SW 1271 (cell line): ENCODE measurements at places on chromosomes 7 and 10.

DNA sequence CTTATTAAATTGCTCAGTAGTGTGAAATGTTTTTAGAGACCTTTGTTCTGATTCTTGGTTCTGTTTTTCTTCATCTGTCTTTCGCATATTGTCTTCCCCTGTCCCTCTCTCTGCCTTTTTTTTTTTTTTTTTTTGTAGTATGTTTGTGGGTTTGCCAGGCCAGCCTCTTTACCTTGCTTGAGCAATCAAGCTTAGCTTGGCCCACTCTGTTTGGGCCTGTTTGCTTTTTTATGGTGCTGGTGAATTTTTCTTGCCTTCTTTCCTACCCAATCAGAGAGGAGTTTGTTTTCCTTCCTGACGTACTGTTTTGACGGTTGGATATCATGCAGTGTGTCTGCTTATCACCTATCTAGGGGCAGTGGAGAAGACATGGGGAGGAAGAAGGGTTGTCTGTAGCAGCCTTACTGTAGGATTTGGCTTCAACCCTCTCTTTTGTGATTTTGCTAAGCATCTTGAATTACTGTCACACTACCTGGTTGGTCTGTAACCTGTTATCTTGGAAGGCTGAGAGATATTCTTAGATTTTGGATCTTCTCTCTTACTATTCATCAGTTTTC lies 64.0 kb downstream of the BBS9 start:
- no peak for DNase-seq

DNA sequence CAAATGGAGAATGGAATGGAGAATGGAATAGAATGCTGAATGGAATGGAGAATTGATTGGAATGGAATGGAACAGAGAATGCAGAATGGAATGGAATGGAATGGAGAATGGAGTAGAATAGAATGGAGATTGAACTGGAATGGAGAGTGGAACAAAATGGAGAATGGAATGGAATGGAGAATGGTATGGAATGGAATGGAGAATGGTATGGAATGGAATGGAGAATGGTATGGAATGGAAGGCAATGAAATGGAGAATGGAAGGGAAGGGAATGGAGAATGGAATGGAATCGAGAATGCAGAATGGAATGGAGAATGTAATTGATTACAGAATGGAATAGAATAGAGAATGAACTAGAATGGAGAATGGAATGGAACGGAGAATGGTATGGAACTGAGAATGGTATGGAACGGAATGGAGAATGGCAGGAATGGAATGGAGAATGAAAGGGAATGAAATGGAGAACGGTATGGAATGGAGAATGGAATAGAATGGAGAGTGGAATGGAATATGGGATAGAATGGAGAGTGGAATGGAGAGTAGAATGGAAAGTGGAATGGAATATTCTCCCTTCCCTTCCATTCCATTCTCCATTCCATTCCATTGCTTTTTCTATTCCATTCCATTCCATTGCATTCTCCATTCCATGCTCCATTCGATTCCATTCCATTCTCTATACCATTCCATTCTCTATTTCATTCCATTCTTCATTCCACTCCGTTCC lies 88.2 kb downstream of the NSUN6 start:
- DNase-seq, result no peak

GRCh38 chr10:106864031-106864430 lies 300.5 kb downstream of the SORCS1 start:
- DNase-seq, result no peak

DNA sequence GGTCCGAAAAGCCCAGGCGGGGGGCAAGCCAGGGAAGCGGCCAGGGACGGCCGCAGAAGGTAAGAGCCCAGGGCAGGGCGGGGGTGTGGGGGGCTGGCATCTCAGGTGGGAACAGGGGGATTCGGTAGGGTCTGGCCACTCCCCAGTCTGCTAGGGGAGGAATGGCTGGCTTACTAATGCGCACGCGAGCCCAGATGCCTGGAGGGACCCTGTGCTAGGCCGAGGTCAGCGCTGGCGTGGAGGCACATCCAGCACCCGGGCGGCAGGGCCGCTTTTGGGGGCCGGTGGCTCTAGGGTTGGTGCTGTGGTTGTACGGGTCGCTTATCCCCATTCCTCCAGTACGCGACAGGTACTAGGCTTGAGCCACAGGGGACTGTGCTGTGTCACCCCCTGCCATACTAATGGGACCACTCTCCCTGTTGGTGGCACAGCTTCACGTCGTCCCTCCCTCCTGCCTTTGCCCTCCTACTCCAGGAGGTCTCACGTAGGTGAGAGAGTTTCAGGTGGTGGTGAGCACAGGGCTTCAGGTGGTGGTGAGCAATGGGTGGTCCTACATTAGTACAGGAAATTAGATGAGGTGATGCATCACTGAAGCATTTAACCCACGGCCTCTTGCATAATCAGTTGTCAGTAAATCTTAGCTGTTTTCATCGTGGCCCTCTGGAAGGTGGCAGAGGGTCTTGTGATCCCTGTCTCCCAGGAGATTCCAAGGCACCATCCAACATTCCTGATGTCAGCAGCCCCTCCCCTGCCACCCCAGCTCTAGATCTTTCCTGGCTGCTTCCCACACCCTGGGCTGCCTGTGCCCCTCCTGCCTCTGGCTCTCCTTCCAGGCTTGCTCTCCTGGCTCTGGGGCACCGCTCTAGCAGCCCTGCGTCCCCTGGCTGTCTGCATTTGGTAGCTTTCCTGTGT lies 971 bp downstream of the AEBP1 start:
- DNase-seq, result no peak

DNA sequence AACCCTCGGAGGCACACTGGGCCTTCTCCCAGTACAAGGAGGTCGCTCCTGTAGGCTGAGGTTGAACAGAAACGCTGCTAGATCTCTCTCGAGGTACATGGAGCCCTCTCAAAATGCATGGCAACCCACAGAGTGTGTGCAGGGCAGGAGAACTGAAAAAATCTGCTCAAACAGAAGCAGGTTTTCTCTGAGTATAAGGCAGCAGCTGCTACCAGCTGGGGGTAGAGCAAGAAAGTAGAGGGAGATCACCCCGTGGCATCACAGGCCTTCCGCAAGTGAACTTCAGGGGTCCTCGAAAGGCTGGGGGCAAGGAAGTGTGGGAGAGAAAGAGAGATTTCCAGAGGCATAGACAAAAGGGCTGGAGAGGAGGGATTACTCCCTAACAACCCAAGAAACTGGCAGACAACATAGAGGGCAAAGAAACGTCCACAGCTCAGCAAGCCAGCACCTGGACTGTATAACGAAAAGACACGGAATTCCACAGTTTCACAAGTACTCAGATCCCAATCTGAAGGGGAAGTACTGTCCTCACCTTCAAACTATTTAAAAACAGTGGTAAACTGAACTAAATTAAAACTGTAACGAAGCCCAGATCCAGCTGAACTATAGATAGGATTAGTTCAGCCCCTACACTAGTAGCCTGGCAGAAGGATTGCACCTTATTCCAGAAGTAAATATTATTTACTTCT lies 299.2 kb downstream of the IPMK start:
- DNase-seq, result no peak

DNA sequence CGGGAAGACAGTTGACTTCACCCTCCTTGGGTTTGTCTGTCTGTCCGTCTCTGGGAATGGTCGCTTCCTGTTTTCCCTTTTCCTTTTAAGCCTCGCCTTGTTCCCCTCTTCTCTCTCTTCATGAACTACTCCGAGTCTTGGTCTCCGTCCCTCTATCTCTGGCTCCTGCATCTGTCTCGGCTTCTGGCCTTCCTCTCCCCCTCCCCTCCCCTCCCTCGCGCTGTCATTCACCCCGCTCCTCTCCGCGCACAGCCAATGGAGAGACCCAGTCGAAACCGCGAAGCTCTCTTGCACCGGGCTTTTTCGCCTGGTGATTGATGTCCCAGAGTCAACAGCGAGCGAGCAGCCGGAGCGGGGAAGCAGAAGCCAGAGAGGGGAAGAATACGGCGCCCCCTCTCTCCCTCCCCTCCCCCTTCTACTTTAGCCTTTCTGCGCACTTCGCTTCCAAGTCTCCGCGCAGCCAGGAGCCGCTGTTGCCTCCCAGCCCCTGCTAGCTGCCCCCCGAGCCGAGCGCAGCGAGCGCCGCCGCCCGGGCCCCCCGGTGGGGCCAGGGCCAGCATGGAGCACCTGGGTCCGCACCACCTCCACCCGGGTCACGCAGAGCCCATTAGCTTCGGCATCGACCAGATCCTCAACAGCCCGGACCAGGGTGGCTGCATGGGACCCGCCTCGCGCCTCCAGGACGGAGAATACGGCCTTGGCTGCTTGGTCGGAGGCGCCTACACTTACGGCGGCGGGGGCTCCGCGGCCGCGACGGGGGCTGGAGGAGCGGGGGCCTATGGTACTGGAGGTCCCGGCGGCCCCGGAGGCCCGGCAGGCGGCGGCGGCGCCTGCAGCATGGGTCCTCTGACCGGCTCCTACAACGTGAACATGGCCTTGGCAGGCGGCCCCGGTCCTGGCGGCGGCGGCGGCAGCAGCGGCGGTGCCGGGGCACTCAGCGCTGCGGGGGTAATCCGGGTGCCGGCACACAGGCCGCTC lies at the start of gene TLX1:
Gene TLX1, plus strand, starts transcription at position 317 of the 978 bp plus-strand sequence. Its CDS starts 242 bp downstream, at position 559.
- no peak for DNase-seq

DNA sequence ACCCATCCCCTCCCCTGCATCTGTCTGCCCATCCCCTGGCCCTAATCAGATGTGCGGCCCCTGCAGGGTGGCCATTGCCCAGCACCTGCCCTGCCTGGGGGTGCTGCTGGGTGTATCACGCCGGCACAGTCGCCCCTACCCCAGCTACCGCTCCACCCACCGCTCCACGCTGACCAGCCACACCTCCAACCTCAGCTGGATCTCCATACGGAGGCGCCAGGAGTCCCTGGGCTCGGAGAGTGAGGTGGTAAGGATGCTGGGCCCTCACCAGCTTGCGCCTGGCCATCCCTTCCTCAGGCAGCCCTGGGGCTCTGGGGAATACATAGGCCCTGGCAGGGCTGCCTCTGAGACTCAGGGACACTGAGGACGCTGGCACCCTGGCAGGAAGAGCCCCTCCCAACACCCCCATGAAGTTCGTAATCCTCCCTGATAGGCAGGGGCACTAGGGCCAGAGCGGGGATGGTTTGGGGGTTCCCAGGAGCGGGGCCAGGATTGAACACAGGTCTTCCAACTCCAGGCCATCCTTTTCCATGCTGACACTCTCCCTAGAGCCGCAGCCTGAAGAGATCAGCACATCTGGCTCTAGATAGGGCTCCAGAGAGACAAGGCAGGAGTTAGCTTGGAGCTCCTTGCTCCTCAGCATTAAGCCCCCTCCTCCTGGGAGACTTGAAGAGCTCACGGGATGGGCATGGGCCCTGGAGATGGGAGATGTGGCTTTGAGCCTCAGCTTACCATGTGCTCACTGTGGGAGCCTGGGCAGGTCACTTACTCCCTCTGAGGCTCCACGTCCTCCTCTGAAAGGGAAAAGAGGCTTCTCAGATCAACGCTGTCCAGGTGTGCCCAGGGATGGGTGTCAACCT lies 5.9 kb upstream of the LDB3 start:
- DNase-seq, result no peak

DNA sequence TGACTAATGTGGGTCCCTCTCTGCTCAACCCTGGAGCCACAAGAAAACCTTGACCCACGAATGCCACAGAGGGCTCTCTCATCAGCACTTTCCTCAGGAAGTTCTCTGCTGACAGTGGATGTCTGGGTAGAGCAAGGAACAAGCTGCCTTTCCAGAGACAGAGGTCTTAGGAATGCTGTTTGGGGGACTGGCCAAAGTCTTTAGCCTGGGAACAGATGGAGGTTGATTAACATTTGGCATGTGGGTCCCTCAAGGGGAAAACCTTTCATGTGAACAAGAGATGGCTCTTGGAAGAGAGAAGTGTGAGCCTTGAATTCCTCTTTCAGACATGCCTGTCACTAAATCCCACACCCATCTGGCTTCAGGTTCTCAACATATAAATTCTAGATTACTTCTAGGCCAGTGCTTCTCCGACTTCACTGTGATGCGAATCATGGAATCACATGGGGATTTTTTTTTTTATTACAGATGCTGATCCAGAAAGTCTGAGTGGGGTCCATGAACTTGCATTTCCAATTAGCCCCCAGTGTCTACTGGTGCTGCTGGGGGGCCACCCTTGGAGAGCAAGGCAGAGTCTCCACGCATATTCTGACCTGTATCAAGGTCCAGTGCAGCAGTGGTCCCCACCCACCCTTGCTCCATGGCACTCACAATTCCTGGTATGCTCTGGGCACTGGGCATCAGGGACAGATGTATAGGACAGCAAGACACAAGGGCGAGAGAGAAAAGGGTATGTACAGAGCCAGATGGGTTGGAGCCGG lies 360.4 kb downstream of the CXCL12 start:
- no peak for DNase-seq

GRCh38 chr7:149686449-149686848 lies 86.9 kb downstream of the ZNF467 start:
- no peak for DNase-seq

DNA sequence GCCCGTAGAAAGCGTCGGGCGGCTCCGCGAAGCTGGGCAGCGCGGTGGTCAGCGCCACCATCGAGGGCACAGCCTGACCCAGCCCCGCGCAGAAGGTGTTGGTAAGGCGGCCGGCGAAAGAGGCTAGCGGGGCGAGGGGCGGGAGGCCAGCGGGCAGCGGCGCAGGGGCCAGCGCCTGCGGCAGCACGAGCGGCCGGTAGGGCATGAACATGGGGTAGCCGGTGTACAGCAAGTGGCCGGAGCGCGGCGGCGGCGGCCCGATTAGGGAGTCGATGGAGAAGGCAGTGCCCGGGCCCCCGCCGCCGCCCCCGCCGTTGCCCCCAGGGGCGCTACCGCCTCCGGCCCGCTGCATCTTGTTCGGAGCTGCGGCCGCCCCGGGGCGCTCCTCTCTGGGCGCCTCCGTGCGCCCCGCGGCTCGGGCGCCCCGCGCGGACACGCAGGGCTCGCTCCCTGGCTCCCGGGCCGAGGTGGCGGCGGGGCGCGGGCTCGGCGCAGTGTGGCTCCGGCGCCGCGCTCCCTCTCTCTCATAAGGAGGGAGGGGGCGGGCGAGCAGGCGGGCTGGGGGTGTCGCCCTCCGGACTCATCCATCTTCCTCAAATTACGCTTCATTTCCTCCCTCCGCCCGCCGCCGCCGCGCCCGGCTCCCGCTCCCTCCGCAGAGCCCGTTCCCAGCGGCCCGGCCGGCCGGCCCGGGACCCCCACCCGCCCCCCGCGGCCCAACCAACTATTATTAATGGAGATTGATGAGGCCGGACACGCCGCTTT lies at the start of gene GBX1:
Gene GBX1, minus strand, starts transcription at position 498 of the 765 bp plus-strand sequence. Its CDS starts 146 bp downstream, at position 352.
- DNase-seq, result no peak

GRCh38 chr10:113656896-113657295 lies 6.9 kb downstream of the NRAP start:
- DNase-seq, result no peak

DNA sequence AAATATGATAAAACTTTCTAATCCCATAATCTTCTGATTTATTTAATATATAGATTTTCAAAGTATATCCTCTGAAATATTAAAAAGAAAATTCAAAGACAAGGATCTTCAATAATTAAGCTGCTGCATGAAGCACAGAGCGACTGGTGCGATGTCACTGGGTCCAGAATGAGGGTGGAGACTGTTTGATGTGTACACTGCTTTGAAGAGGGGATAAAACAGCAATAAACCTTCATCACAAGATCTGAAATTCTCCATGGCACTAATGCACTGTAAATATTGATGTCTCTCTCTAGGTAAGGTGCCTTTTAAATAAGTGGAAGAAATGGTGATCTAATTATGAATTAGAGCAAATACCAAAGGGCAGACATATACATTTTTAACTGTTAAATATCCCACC lies 337.8 kb downstream of the PARD3 start:
- DNase-seq, result no peak
